ENCODE measurements at places on chromosomes 3 and 15.

GRCh38 chr3:41600616-41601015 is 361.3 kb downstream of the ULK4 start:
- DNase-seq, result no peak

DNA sequence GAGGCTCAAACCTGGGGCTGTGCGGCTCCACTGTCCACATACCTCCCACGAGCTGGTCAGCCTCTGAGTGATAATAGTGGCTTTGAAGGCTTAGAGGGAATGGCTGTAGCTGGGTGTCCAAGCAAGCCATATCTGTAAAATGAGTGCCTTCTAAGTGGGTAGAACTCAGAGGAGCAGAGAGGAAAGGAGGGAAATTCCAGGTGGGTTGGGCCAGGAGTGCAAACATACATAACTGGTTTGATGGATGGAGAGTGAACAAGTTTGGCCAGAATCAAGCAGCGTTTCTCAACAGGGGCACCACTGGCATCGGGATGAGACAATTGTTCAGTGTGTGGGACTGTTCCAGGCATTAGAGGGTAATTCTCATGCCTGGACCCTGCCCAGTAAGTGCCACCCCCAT is 91.1 kb downstream of the ASB7 start:
- DNase-seq, result no peak

DNA sequence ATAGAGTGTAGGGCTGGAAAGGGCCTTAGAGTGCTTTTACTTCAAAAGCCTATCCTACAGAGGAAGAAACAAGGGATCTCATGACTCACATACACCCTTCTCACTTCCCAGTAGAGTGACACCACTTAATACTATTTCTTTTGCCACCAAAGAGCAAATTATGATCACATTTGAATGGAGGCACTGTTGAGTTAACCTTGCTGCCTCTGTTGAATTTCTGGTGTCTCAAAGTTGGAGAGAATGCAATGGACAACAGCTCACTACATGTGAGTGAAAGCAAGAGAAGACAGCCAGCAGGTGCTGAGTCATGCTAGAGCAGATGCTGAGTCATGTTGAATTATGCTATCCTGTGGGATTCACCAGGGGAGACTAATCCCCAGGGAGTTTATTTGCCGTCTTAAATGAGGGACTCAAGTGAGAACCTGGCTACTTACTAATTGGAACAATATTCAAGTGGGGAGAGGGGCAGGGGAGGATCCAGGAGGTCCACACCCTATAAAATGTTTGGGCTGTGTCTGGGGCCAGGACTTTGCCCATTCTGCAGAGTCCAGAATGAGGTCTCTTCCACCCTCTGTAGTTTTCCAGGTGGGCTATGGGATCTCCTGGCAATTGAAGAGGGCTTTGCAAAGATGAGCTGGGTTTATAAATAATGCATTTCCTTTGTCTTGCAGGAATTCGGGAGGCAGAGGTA is 35.8 kb downstream of the ST8SIA2 start:
- no peak for DNase-seq

DNA sequence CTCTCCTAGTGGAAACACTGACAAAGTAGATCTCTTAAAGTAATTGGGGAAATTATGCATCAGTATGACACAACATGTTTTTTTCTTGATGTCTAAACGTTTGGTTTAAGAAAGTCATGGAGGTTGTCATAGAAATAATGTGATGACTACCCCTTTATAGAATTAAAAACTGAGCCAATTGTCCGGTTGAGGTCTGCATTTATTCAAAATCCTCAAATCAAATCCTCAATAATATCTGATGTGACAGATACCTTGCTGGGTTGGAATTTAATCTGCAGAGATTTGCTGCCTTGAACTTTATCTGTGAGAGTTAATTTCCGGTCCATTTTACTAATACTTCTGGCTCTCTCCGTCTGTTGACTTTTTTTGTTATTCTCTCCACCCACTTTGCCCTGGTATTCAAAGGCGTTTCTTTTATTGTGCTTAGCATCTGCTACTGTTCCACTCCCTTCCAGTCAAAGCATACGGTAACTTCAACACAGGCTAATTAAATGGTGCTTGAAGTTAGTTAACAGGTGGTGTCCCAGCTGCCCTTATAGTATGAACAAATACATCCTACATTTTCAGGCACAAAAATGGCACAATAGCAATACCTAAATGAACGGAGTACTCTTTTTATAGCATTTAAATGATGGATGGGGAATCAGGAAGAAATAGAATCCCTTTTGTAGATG is 628.3 kb downstream of the ROBO1 start:
- DNase-seq, result no peak

- no peak for DNase-seq
Measured at GRCh38 chr3:42071904-42072812, 19.0 kb upstream of the TRAK1 start.

DNA sequence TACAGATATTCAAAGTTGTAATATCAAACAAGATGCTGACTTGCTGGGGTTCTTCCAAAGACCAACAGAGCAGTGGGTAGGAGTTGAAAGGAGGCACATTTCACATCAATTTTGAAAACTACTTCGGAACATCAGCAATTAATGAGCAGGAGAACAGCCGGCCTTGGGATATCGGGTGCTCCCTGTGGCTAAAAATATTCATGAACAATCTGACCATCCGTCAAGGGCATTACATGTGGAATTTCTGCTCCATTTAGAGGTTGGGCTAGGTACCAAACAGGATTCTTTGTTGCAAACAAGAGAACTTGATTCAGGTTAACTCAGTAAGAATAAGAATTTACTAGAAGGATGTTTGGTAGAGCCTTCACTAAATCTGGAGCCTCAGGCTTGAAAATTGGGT is 223.9 kb downstream of the RYR3 start:
- DNase-seq, result no peak

DNA sequence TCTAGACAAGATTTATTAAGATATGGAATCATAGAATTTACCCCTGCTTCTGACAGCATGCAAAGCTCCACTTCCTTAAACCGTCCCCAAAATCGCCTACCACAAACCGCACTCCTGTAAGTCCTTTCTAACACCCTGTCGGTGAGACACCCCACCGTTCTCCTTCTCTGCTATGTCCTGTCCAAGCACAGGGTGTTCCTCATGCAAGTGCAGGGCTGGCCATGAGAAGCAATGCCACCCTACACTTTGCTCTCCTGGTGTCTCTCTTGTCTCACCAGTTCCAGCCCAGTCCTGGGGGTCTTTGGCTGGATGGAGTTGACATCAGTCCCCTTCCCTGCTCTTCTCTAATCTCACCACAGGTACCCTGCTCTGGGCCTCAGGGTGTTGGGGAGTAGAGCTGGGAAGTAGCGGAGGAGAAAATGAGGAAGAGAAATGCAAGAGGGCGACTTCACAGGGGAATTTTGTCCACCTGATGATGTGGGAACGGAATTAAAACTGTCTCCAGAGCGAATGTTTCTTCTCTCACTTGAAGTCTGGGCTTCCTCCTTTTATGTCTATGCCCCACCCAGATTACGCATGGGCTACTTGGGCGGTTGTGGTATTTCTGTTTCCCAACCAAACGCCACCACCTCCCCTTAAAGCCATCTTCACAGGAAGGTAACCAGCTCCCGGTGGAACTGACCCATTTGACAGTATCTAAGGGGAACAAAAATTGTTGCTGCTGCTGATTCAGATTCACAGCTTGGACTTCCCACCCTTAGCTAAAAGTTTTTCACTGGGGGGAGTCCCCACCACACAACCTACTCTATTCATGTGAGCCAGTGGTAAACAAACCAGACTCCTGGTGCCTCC is 49.9 kb downstream of the CASR start:
- peak; percentile 69 for DNase-seq

GRCh38 chr3:48343432-48343831 is 10.0 kb upstream of the SPINK8 start:
- no peak for DNase-seq

DNA sequence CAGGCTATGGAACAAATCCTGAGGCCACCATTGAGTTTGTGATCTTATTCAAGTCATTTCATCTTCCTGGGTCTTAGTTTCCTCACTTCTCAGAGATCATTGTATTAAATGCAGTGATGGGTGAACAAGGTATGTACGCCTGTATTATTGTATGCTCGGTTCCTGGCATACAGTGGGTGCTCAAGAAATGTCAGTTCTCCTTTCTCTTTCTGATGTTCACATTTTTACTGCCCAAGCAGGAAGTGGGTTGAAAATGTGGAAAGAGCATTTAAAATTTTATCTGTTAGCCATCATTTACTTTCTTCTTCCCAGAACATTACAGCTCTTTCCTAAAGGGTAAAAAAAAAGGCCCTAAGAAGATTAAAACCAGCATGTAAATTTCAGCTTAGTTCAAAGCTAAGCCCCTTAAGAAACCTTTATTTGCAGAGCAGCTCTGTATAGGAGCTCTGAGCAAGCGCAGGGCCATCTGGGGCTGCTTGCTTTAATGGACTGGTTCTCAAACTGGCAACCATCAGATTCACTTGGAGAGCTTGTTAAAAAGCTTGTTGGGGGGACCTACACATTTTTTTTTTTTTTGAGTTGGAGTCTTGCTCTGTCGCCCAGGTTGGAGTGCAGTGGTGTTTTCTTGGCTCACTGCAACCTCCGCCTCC is 179.4 kb downstream of the CHST2 start:
- no peak for DNase-seq

- no peak for DNase-seq
Measured at GRCh38 chr3:80643421-80643820, 875.6 kb upstream of the ROBO1 start.

GRCh38 chr15:53962646-53963561 is 15.3 kb upstream of the UNC13C start:
- DNase-seq, result no peak

DNA sequence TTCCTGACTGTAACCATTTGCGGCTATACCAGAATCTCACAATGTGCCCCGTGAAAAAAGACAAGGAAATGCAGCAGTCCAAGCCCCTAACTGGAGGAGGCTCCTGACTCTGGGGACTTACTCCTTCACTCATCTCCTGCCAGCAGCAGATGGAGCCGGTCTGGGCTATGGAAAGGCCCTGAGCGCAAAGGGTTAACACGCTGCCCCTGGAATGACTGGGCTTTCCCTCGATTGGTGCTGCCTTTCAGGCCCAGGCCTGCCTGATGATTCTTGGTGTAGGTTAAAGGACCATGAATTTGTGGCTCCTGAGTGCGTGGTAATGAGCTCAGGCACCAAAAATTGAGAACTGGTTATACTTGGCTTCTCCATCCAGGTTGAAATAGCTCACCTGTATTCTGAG is 42.3 kb upstream of the GALNT15 start:
- no peak for DNase-seq

DNA sequence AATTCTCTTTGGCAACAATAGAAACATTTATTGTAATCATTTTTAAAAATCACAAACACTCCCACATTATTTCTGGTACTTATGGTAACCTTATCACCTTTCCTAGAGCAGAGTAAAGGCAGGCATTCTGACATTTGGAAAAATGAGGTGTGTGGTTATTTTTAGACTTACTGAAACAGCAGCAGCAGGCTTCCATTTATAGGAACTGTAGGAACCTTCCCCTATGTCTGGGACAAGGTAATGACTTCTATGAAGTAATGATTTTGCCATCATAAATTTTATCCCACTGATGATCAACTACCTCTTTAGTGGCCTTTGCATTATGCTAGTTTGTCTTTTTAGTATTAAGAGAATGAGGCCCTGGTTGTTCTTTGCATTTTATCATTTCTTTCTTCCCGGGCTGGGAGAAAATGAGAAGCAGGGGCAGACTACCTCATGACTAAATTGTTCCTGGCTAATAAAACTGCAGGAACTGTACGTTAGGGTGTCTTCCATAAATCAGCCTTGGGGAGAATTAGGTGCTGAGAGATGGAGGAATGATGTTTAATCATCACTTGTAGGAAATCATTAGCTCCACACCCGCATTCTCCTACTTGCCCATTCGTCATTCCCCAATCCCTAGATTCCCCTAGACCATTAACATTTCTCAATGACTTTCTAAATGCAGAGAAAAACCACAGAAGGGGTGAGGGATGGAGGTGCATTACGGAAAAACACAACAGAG is 680.3 kb downstream of the AGBL1 start:
- no peak for DNase-seq

- DNase-seq, result peak; percentile 41
Measured at GRCh38 chr15:101135532-101136166, 116.2 kb downstream of the CHSY1 start.

- no peak for DNase-seq
Measured at GRCh38 chr3:36647423-36647853, 116.9 kb downstream of the DCLK3 start.

DNA sequence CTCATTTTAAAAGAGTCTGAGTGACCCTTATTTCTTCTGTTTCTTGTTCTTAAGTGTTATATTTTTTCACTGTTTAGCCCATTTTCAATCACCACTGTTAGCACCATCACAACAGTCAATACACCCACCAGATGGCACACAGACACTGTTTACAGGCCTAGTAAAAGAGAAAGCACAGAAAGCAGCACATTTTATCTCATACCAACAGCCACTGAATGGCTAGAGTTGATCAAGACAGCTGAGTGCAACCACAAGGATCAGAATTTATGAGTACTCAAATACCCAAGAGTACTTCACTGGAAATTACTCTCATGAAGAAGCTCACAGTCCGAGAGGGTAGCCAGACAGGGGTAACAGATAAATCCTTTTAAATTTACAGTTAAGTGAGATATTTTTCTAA is 127.0 kb downstream of the TFDP2 start:
- no peak for DNase-seq

GRCh38 chr3:74331711-74332110 is 282.7 kb downstream of the CNTN3 start:
- DNase-seq, result no peak

- DNase-seq, result no peak
Measured at GRCh38 chr3:46566040-46566641, at the start of gene LRRC2. LRRC2 (minus strand) TSS chr3:46566302; CDS start chr3:46551591, 14,711 bp downstream.

GRCh38 chr3:124248471-124249028 is 256.6 kb upstream of the ROPN1 start:
- no peak for DNase-seq

- DNase-seq, result no peak
Measured at GRCh38 chr3:335240-335639, 138.7 kb downstream of the CHL1 start.

DNA sequence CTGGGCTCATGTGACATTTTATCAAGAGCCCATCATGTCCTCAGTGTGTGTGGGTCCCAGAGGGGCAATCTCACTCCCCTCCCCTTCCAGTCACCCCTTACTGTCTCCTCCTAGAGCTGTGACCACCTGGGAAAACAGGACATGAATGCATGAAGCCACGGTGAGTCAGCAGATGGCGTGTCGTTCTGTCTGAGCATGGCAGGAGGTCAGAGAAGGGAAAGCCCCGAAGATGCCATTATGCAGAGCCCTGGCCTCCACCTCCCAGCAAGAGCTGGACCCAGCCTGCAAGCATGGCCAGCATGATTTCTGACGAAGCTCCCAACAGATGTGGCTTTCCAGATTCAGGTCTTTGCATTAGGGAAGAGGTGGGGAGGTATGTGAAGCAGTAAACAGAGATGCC is 118.5 kb downstream of the TLE3 start:
- DNase-seq, result no peak

GRCh38 chr3:172617976-172618375 is 92.9 kb downstream of the NCEH1 start:
- DNase-seq, result no peak

DNA sequence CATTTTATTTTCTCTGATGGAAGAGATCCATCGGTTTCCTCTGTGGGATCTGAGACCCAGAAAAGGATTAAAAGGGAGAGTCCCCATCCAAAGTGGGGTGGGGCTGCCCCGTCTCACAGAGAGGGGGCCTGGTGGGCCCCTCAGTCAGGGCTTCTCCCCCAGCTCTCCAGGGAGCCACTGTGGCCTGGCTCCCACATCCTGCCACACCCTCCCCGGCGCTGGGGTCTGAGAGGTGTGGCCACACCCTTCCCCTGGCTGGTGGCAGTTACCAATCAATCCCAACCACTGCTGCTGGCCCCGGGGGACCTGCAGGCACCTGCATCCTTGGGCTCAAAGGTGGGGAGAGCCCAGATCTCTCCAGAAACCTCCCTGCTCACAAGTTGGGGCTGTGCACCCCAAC is 161.8 kb upstream of the IQSEC1 start:
- peak; percentile 9 for DNase-seq

- DNase-seq, result no peak
Measured at GRCh38 chr15:83571820-83572707, 81.9 kb upstream of the ADAMTSL3 start.

Measured in CD4-positive, alpha-beta T cell treated with Interferon gamma for 1 hour (primary cell).